ENCODE measurements at places on chromosomes 16 and 17.

DNA sequence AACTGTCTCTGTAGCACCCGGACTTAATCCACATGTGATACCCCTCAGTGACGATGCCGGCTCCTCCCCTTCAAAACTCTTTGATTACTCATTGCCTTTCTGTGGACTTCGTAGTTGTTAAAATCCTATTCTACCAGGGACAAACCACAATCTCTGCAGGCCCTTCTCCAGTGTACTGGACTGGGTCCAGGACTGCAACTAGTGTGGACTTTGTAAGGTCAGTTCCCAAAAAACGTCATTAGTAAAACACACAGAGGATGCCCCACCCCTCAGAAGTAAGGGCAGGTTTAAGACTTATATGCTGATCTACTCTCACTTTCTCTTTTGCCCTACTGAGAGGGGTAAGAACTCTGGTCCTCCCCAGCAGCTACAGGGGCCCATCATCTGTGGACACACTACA lies 10.5 kb upstream of the NUDT7 start:
- DNase-seq = no peak

DNA sequence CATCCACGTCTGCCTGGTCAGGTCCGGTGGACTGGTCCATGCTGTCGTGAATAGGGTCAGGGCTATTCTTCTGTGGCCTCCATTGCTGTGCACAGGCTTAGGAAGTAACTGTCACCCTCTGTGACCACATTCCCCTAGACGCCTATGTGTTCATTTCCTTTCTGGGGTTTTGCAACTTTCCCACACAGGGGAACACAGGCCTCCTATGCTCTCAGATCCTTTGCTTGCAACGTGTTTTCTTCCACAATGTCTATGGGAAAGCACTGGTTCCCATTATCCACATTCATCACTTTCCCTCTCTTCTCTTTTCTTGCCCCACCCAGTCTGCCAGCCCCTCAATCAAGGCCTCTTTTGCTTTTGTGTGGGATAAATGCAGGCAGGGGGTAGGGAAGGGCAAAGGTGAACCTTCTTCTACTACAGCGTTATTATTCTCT lies 43.2 kb upstream of the DNAJA2 start:
- no peak for DNase-seq

GRCh38 chr17:17391668-17392370 lies 85.0 kb upstream of the MED9 start:
- peak; percentile 30 for DNase-seq

DNA sequence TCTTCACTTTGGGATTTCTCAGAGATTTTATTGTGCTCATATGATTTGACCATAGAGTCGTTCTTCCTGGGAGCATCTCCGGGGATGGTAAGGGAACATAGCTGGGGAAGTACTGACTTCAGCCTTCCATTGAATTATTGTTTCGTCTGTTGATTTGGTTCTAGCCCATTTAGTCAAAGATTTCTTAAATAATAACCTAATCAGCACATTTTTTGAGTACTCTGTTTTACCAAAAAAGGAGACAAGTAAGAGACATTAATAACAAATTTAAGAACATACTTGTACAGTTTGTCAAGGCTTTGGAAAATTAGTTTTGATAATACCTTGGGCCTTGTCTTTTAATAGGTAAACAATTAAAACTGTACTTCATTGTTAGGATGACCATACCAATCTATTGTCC lies 78.0 kb downstream of the CDRT15 start:
- DNase-seq = no peak

DNA sequence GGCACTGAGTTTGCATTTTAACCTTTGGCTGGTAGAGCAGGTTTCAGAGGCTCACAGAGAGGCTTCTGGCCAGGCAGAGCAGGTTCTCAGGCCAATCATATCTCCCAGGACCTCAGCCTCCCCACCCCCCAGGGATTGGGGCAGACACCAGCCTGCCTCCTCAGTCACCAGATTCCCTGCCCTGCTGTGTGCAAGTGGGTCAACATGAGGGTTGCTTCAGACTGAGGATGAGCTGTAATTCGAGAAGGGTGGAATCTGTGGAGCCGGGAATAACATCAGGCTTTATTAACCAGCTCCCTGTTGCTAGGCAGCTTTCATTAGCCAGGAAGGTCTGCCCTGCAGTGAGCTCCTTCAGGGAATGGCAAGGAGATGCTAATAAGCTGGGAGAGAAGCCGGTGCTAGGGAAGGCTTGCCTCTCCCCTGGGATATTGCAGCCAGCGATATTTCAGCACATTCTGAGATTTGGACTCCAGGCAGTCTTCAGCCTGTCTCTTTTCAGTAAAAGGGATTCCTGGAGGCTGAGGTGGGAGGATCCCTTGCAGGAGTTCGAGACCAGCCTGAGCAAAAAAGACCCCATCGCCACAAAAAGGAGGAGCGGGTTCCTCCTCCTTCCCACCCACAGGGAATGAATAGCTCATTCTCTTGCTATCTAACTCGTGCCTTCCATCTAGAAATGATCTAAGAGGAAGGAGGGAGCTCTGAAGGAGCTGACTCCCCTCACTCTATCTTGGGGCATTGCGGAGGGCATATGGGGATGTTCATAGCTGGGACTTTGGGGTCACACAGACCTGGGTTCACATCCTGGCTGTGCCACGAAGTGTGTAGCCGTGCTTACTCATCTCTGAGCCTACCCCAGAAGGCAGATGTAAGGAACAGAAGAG lies 10.7 kb downstream of the SGSM2 start:
- DNase-seq = no peak

GRCh38 chr16:82580298-82580890 lies 46.4 kb upstream of the CDH13 start:
- no peak for DNase-seq

DNA sequence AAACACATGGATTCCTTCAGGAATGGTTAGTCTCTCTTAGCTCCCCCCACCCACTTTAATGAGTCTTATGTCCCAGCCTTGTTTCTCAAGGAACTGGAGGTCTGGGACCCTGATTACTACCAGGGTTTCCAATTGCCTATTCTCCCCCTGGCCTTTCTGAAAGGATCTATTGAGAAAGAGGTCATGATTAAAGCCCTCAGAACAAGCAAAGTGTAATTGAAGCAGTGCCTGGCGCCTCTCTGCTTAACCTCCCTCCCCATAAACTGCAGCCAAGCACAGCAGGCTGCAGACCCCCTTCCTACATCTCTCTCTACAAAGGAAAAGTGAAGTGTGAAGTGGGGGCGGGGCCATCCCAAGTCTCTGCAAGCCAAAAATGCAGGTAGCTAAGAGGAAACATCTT lies 159.7 kb upstream of the CDH11 start:
- DNase-seq = no peak

DNA sequence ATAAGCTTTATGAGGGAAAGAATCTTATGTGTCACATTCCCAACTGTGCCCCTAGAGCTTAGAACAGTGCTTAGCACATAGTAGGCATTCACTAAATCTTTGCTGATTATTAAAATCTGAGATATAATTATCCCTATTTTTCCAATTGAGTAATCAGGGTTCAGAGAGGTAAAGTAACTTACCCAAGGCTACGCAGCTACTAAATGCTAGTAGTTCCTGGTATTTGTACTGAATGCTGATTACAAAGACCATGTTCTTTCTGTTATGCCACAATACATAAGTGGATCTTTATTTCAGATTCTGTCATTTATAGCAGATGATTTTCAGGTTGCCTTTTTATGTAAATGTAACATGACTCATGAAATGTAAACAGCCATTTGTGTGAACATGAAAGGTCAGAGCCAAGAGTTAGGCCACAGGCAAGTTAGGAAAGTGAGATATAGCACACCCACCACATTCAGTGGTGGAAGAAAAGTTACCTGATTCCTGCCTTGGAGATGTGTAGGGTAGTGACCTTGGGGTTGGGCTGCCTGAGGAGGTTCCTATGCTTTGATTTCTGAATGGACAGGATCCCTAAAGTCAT lies 77.2 kb downstream of the FTO start:
- no peak for DNase-seq

- no peak for DNase-seq
Measured at GRCh38 chr17:67520252-67520906, 143.3 kb downstream of the PITPNC1 start.

Data from T-helper 17 cell (primary cell).